ENCODE measurements at places on chromosomes 12 and 14. TPM values are rescaled to one million over a fixed set of nuclear protein-coding genes. Genes with fewer than 3 reads are reported as not detected.

- peaks cover 22% of the 10 kb centered on the region for H3K4me1 ChIP-seq
- no peak for DNase-seq
- peak overlapping the region; percentile 18 for H3K4me3 ChIP-seq
- no peaks in the 10 kb centered on the region for H3K27me3 ChIP-seq
- peak overlapping the region; percentile 3 for H3K27ac ChIP-seq
These were observed 118.7 kb upstream of the MDM1 start for GRCh38 chr12:68450947-68451260.

The LYSET gene
- 11.6 TPM for total RNA-seq

GRCh38 chr14:76502638-76503037 is 126.7 kb downstream of the ESRRB start:
- H3K4me1 ChIP-seq, result no peaks in the 10 kb centered on the region
- H3K36me3 ChIP-seq, result no peaks in the 10 kb centered on the region
- H3K27ac ChIP-seq, result no peak overlapping the region
- no peak for DNase-seq
- no peak overlapping the region for H3K4me3 ChIP-seq
- no peaks in the 10 kb centered on the region for H3K27me3 ChIP-seq

The ANG gene
- 9.4 TPM for total RNA-seq

GRCh38 chr14:96481731-96482314 is 20.4 kb upstream of the PAPOLA start:
- H3K4me3 ChIP-seq, result no peak overlapping the region
- H3K27ac ChIP-seq, result no peak overlapping the region
- DNase-seq, result no peak
- H3K36me3 ChIP-seq, result no peaks in the 10 kb centered on the region
- no peaks in the 10 kb centered on the region for H3K27me3 ChIP-seq
